ENCODE measurements at places on chromosomes 6 and 20.

- no peak for DNase-seq
Observed at GRCh38 chr6:97947841-97948240, 664.8 kb upstream of the MMS22L start.

GRCh38 chr6:146578054-146578453, 20.7 kb upstream of the ADGB start:
- no peak for DNase-seq

DNA sequence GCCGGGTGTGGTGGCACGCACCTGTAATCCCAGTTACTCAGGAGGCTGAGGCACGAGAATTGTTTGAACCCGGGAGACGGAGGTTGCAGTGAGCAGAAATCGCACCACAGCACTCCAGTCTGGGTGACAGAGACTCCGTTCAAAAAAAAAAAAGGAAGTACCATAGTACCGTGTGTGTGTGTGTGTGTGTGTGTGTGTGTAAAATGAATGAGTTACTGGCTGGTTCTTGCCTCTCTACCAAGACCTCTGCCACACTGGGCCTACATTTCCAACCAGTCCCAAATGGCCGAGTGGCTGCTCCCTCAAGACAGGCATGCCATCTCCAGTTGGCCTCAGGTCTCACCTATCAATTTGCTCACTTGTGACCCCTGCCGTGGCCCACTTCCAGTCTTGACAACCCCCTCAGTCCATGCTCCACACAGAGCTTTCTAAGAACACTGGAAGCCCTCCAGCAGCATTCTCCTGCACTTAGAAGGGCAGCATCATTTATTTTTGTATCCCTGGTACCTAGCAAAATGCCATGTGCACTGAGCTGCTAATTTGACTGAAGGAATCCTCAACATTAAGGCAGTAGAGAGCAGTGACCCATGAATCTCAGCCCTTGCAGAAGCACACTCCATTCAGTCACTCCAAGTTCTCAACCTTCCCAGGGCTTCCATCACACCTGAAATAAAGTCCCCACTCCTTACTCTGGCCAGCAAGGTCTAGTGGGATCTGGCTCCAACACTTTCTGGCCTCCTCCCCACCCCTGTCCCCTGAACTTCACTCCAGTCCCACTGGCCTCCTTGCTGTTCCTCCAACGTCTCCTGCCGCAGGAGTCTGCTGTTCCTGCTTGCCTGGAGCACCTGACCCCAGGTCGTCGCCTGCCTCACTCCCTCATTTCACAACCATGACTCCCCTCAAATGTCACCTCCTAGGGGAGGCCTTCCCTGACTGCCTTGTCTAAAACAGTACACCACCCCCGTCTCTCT, 29.9 kb downstream of the COX4I2 start:
- no peak for DNase-seq

GRCh38 chr6:43075670-43076463, at the start of gene PTK7:
PTK7 (plus strand) TSS chr6:43076314; CDS start chr6:43076489, 175 bp downstream.
- no peak for DNase-seq

GRCh38 chr6:4891141-4891540, 112.7 kb downstream of the RPP40 start:
- DNase-seq: no peak

GRCh38 chr6:82057846-82058554, 189.5 kb downstream of the IBTK start:
- DNase-seq: no peak

Measured in activated T-cell treated with anti-CD3 and anti-CD28 coated beads for 4 hours (primary cell).